RWPE2 (cell line): ENCODE measurements at places on chromosomes 3 and 15.

DNA sequence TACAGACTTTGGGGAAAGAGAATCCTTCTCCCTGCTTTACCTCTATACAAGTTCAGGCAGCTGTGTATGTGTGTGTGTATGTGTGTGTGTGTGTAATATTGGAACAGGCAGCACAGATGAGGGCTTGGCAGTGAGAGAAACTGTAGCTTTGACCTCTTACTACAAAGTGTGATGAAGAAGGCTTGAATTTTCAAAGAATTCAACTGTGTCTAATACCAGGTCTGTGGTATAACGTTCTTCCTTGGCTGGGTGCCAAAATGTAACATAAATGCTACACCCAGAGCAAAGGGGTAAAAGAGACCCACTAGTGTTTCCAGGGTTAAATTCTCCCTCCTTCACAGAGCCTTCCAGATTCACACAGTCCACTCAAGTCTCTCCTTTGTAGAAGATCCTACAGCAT is 51.1 kb downstream of the CHST2 start:
- no peak for DNase-seq

GRCh38 chr15:59388670-59389069 is 16.0 kb upstream of the MYO1E start:
- no peak for DNase-seq

DNA sequence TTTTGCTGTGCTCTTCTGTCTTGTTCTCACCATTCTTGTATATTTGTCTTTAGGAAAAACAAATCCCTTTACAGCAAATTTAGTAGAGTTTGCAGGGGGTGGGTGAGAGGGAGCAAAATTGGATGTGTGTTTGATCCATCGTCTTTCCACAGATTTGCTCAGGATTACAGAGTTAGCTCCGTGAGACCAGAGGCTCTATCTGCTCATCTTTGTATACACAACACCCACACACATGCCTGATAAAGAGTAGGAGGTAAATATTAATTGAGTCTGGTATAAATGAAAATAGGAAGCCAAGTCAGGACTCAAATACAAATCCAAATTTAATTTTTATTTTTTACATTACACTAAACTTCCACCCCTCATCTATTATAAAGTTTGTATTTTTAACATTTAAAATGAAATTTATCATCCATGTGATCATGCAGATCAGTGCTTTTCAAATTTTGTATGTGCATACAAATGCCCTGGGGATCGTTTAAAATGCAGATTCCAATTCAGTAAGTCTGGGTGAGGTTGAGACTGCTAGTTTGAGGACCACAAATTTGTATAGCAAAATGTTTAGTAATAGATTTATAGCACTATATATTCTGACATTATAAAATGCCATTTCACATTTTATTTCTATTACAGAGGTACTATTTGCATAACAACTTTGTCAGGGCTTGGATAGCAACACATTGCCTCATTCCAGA is 326.7 kb downstream of the LSAMP start:
- DNase-seq = no peak

- DNase-seq = no peak
Observed at GRCh38 chr3:42166662-42167300, 75.6 kb downstream of the TRAK1 start.

- no peak for DNase-seq
Observed at GRCh38 chr3:81214631-81215030, 546.8 kb downstream of the GBE1 start.

DNA sequence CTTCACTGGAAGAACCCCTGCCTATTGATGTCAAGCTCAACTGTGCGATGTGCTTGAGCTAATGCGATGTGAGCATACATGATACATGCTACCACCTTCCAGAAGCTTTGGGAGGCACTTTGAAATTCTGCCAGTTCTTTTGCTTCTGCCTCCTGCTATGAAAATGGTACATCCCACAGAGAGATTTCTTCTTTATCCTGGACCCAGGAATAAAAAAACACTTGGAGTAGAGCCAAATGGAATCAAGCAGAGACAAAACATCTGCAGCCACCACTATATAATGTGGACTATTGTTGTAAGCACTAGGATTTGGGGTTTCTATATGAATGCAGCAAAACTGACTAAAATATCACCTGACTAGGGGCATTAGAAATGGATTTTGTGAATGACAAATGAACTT is 119.9 kb upstream of the GAP43 start:
- no peak for DNase-seq

GRCh38 chr3:33578325-33579177 is 138.3 kb upstream of the UBP1 start:
- no peak for DNase-seq

GRCh38 chr3:42906070-42906847 is at the start of gene ZNF662:
Gene ZNF662 (plus strand): TSS chr3:42906142. CDS start chr3:42908115, 1,973 bp downstream.
- DNase-seq = peak; percentile 55

- no peak for DNase-seq
Observed at GRCh38 chr15:57708047-57708446, 1.5 kb downstream of the POLR2M start.

GRCh38 chr3:13053420-13053819 is 19.8 kb downstream of the IQSEC1 start:
- no peak for DNase-seq

- no peak for DNase-seq
Observed at GRCh38 chr15:74302821-74303359, 64.6 kb downstream of the CYP11A1 start.

DNA sequence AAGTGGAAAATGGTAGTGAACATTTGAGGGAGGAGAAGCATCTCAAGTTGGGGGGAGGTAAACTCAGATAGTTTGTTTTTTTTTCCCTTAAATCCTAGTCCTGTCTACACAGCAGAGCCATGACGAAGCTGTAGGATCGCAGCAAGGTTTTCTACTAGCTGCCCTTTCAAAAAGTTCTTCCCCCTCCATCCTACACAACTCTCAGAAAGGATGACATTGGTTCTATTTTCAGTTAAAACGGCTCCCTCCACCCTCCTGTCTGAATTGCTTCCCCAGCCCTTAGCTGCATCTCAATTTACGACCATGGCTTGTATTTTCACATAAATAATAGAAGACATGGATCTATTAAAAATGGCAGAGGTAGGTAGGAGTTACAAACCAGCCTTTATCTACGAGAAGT is 2.2 kb downstream of the HOMER2 start:
- no peak for DNase-seq

- DNase-seq = no peak
Observed at GRCh38 chr15:41553731-41554130, 5.3 kb upstream of the TYRO3 start.

- DNase-seq = no peak
Observed at GRCh38 chr3:111299192-111299615, 227.6 kb downstream of the NECTIN3 start.

- no peak for DNase-seq
Observed at GRCh38 chr15:71239592-71240364, 124.5 kb downstream of the THSD4 start.

- peak; percentile 69 for DNase-seq
Observed at GRCh38 chr3:82100378-82100777, 338.9 kb upstream of the GBE1 start.

GRCh38 chr3:33047842-33048834 is 48.8 kb downstream of the GLB1 start:
- no peak for DNase-seq

DNA sequence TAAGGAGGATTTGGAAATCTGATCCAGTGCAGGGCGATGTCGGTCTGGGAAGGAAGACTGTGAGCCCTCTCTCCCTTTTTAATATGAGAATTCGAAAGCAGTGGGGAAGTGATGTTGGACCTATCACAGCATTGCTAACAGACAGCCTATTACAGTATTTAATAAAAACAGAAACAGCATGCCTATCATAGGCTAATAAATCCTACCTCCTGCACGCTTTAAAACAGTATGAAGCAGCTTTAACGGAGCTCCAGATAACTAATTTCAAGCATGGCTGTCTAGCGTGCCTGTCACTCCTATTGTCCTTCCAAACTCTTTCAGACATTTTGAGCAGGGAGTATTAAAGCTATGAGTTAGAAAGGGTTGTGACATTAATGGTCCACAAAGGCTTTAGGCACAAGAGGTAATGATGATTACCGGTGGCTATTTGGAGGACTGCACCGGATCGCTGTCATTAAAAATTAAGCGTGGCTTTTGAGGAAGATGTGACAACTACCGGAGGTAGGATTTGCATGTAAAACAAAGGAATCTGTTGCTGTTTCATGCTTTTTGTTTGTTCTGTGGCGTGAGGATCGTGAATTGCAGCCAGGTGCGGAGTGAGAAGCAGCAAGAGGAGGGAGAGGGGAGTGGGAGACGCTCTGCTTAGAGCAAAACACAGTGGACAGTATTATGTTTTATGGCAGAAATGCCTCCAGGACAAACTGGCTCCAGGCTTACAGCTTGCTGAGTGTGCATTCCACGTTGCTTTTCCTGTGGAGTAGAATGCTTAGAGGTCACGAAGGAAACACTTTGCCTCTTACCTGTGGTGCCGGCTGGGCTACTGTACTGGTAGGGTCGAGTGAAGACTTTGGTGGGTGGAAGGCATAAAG is at the start of gene KCNMB2:
TSS of gene KCNMB2 (plus strand) at position 226 of the 869 bp plus-strand sequence.
- no peak for DNase-seq

DNA sequence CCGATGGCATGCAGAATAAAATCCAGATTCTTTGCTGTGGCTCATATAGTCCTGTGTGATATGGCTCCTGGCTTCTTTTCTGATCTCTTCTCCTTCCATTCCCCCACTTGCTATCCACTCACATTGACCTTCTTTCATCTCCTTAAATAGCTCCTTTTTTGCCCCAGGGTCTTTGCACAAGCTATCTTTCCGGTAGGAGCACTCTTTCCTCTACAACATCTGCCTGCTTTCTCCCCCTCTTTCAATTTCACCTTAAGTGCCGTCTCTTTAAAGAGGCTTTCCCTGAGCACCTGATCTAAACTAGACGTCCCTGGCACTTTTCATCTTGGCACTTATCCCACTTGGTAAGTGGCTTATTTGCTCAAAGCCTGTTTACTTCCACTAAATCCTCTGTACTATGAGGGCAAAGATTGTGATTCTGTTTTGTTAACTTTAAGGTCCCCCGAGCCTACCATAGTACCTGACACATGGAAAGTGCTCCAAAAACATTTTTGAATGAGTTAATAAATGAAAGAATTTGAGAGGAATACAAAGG is 323.3 kb upstream of the TLE3 start:
- DNase-seq = no peak

DNA sequence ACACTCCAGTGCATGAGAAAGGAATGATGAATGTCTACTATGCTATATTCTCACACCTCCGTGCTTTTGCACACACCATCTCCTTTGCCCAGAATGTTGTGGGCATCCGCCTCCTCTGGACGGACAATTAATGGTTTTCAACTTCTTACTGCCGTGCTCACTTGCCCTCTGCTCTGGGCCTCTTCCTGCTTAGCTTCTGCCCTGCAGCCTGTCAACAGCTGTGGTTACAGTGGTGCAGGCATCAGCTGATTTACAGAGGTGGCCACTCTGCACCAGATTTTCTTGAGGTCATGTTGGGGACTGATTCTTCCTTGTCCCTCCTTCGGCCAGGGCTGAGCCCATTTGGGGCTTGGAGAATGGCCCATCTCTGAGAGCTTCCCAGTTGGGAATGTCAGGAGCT is 56.5 kb upstream of the TMEM115 start:
- DNase-seq = no peak

DNA sequence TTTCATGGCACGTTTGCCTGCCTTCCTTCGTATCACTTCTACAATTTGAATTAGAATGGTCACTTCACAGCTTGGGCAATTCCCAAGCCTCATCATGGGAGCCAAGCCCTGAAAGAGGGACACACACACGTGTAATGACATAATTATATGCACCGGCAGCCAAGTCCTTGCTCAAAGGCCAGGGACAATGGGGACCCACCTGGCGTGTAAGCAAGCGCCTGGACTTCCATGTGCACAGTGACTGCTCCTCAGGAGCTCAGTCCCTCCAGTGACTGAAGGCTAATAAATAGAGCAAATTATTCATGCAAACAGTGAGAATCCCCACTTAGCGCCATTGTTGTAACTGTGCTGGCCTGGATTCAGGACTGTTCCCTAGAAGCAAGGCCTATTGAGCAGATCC is 115.1 kb downstream of the DNAJB8 start:
- DNase-seq = no peak

GRCh38 chr15:58066042-58066867 is 744 bp upstream of the ALDH1A2 start:
- DNase-seq = peak; percentile 75

DNA sequence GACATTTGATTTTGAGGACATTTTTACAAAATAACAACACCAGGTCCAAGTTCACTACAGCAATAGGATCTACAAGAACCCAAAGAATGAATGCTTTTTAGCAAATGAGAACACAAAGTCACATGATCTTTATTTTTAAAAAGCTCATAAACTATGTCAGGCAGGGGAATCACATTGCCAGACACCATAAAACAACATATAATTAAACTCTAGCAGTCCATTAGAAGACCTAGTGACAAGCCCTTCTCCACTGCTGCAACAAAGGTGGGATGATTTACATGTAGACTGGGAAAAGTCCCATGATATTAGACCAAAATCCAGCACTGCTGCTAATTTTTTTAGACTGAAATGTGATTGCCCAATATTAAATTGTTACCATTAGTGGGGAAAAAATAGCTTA is 92.6 kb downstream of the FHIT start:
- no peak for DNase-seq

GRCh38 chr15:47397655-47398054 is 319.6 kb upstream of the SEMA6D start:
- no peak for DNase-seq

DNA sequence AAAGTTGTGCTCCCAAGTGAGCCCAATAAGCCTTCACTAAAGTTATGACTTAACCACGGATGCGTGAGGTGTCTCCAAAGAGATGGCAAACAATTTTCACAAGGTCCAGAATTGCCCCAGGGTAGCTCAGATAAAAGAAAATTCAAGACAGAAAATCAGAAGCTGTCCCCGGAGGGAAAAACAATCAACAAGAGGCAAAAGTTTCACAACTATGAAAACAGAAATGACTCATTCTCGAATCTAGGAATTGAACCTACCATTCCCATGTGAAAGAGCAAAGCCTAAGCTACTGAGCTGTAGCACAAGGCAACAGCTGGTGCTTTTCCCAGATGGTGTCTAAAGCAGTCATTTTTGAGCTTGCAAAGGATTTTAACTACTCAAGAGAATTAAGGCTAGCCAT is 33.5 kb upstream of the MKRN3 start:
- no peak for DNase-seq

GRCh38 chr3:30452446-30452845 is 154.0 kb upstream of the TGFBR2 start:
- no peak for DNase-seq

GRCh38 chr3:30353711-30354467 is 252.5 kb upstream of the TGFBR2 start:
- DNase-seq = no peak

DNA sequence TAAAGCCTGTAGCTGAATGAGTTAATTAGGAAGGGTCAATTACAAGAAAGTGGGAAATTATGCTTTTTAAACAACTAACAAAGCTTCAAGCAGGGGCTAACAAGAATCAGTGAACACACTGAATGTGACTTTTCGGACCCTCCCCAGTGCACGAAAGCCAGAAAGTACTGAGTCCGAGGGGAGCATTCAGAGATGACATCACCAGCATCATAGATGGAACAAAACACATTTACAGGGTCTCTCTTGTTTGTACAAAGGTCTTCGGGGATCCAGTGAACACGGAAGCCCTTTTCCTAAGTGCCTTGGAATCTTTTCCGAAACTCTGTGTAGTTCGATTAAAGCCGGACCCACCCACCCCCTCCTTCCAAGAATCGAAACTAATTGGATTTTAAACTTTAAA is 829 bp downstream of the DCP1A start:
- DNase-seq = no peak

- DNase-seq = no peak
Observed at GRCh38 chr3:141632779-141633374, 105.2 kb upstream of the RNF7 start.

- no peak for DNase-seq
Observed at GRCh38 chr15:100277087-100277855, 64.5 kb downstream of the ADAMTS17 start.

GRCh38 chr3:33428734-33429133 is 11.5 kb downstream of the UBP1 start:
- no peak for DNase-seq
